ENCODE measurements at places on chromosomes 5 and 9.

- DNase-seq, result no peak
Observed at GRCh38 chr5:91642581-91642980, 259.5 kb upstream of the ARRDC3 start.

DNA sequence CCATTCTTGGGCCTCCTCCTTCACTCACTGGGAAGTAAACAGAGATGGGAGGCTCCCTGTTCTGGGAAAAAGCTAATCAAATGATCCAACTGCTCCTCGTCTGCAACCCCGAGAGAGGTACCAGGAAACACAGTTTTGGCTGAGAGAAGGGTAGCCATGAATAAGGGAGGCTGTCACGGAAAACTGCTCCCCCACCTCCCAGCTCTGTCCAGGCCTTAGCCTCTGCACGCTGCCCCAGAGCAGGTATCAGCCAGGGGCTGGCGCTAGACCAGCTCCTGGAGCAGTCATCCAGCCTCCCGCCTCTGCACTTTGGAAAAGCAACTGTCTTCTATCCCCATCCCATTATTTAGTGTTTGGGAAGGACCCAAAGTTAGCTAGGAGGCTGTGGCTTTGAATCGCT, 266.1 kb downstream of the NDUFS4 start:
- DNase-seq, result no peak

GRCh38 chr5:179146277-179146676, 86.1 kb downstream of the ZNF354C start:
- DNase-seq, result no peak

GRCh38 chr5:114790403-114790792, 379.3 kb downstream of the TRIM36 start:
- no peak for DNase-seq
